ENCODE measurements at places on chromosomes 5 and 9.

GRCh38 chr5:37945446-37945845 is 105.6 kb upstream of the GDNF start:
- DNase-seq = no peak

- DNase-seq = no peak
Measured at GRCh38 chr9:92191801-92192200, 76.6 kb upstream of the SPTLC1 start.

GRCh38 chr5:34563931-34564709 is 92.0 kb upstream of the RAI14 start:
- DNase-seq = no peak

GRCh38 chr9:85484235-85484634 is 257.5 kb downstream of the AGTPBP1 start:
- DNase-seq = no peak

DNA sequence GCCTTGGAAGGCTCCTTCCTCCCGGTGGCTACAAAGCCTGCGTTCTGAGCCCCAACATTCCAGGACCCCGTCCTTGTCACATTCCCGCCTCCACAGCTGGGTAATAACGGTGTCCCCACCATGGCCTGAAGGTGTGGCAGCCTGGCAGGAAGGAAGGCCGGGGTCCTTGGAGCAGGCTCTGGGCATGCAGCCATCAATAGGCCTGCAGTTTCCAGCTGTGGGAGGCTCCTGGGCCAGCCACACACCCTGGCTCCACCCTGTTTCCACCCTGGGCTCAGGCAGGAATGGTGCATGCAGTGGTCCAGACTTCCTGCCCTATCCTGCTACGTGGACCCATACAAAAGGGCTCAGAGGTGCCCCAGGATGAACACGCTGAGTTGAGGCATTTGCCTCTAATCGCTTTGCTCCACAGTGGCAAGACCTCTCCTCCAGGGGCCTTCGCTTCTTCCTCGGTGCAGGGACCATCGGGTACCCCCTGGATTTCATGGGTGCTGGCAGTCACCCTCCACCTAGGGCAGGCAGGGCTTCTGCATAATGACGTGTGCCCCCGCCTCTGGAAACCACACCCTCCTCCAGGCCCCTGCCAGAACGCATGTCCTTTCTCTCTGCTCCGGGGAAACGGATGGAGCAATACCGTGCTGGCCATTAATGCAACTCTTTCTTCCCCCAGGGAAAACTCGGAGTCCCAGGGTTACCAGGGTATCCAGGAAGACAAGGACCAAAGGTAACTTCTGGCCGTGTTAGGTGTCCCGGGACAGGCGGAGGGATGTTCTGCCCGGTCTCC is 95.1 kb upstream of the FCN2 start:
- DNase-seq = no peak

GRCh38 chr5:90174236-90174635 is 235.3 kb downstream of the CETN3 start:
- no peak for DNase-seq

GRCh38 chr5:58542709-58543108 is 40.2 kb upstream of the RAB3C start:
- no peak for DNase-seq

DNA sequence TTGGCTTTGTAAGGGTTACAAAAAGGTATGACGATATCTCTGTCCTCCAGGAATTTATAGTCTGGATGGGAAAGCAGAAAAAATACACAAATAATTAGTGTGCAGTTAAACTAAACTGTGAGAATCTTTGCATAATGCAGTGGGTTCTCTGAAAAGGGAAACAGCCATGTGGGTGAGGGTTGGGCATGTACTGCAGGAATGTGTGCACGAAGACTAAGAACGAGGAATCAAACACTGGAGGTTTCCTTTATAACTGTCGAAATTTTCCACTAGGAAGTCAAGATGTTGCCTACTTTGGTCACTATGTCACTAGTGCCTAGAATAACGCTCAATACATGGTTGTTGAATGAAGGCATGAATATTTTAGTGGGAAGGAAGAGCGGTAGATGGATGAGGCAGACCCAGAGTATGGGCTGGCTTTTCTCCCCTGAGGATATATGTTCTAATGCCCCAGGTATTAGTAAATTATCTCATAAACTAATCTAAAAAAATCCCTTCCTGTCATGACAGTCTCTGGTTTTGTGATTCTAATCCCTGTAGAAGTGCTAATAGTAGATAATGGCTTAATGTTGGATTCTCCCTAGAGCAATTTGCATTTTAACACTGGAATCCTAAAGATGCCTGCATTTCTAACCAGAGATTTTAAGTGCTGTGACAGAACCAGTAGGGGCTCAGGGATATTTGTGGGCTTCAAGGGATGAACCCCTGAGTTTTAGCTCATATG is 227.3 kb downstream of the NMUR2 start:
- no peak for DNase-seq

GRCh38 chr5:17336054-17336453 is 118.6 kb downstream of the BASP1 start:
- no peak for DNase-seq

DNA sequence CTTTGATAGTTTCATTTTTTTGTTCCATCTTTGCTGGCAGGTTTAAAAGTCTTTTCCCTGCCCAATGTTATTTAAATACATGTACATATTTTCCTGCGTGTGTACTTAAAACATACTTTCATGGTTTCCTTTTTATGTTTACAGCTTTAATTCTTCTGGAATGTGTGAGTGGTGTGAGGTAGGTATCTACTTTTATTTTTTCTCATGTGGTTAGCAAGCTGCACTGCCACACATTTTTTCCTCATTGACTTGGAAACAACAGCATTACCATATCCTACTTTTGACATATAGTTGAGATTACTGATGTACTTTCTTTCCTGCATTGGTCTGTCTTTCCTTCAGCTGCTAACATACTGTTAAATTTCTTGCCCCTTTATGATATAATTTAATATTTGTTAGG is 51.4 kb upstream of the COL15A1 start:
- no peak for DNase-seq

GRCh38 chr5:137933491-137933911 is 44.2 kb downstream of the PKD2L2 start:
- DNase-seq = no peak

DNA sequence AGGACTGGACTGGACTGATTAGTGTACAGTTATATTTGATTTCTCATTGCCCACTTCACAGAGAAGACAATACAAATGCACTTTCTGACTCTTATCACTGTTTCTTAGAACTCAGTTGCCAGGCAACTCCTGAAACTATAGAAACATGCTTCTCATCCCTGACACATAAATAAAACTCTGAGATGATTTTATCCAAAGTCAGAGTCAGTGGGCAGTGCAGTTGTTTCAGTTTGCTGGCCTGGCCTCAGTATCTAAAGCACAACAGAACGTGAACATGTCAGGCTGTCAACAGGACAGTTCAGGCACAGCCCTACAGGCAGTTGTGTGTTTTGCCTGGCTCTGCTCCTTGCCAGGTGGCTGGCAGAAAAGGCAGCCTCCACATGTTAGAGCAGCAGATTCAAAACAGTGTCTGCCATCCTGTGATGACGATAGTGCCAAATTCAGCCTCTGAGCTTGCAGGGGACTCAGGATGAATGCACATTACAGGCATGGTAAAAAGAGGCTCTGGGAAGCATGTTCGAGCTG is 65.1 kb upstream of the CCDC152 start:
- DNase-seq = no peak

- DNase-seq = no peak
Measured at GRCh38 chr5:59564895-59565294, 328.6 kb downstream of the PDE4D start.

DNA sequence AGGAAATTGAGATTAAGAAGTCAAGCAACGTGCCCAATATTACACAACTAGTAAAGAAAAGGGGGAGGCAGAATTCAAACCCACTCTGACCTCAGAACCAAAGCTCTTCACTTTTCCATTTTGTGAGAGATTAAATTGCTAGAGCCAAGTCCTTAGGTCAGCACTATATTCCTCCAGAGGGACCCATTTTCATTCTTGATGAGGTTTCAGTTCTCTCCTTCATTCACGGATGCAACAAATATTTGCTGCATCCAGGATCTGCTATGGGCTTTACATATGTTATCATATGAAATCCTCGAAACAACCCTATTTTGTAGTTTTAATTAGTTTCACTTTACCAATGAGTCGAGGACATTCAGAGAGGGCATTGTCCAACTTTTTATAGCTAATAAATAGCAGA is 239.2 kb downstream of the EFNA5 start:
- DNase-seq = no peak

GRCh38 chr5:129474544-129474943 is 14.4 kb downstream of the ADAMTS19 start:
- no peak for DNase-seq

DNA sequence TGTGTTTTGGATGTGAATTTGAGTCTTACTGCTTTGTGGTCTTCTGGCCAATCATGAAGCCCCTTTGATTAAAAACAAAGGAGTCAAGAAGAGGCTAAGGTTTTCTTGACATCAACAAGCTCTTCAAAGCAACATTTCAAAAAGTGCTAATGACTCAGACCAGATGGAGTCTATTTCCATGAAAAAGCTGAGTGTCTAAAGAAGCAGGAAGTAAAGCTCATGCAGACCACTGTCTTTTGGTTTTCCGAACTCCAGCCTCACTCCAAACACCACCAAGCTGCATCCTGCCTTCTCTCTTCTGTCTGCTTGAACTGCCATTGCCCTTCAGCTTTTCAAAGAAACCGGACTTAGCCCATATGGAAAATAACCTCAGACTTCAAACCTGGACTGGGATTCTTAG is 115.2 kb downstream of the PRDM6 start:
- DNase-seq = no peak

DNA sequence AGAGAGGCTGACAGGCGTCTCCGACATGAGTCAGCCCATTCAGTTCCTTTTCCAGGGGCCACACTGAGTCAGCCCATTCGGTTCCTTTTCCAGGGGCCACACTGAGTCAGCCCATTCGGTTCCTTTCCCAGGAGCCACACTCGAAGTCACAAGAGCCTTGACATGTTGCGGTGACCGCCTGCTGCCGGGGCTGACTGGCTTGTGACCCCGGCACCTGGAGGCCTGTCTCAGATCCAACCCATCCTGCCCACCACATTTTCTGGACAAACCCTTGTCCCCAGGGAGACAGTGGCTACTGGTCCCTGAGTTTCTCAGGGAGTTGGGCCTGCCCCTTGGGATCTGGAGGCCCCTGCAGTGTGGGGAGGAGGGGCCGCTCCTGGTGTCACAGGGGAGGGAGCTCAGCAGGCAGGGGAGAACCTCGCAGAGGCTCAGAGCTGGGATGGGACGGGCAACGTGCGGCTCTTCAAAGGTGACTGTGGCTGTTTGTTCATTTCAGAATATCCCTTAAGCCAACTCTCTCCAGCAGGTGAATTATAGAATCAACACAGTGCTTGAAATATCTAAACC is 40.5 kb upstream of the LPCAT1 start:
- DNase-seq = no peak

GRCh38 chr9:127968042-127968441 is 12.7 kb downstream of the EEIG1 start:
- no peak for DNase-seq

GRCh38 chr5:71482132-71482531 is 26.7 kb downstream of the BDP1 start:
- no peak for DNase-seq

DNA sequence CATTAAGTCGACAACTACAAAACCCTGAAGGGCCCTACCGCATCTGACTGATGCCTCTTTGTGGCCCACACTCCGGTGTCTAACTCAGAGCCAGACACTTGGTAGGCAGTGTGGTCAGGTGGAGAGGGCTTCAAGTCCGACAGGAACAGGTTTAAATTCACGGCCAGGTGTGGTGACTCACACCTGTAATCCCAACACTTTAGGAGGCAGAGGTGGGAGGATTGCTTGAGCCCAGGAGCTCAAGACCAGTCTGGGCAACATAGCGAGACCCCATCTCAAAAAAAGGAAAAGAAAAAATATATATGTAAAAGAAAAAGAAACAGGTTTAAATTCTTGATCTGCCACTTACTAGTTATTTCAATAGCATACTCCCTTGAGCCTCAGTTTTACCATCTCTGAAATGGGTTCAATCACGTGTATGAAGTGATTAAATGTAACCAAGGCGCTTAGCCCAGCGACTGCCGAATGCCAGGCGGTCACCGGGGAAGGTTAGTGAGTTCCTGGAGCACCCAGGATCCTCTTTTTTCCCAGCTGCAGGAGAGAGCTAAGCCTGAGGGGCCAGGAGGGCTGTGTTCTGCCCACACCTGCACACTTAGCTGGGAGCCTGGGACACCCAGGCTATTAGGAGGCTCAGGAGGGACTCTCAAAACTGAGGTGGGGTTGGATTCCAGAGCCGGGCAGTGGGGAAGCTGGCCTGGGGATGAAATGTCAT is 943 bp downstream of the CLTB start:
- DNase-seq = peak; percentile 72

DNA sequence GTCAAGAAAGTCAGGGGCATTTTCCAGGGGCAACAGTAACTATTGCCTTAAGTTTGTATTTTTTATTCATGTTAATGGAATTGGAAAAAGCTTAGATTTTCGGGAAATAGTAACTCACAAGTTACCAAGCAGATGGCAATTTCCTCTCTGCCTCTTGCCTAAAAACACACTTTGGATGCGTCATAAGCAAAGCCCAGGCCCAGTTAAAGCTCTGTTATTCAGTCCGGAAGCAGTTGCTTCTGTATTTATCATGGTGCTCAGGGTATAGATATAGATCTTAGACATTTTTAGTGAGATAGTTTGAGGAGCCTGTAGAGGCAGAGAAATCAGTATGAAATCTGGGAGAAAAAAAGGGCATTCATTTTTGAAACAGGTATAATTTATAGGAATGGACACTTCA is 260.3 kb upstream of the TNC start:
- DNase-seq = no peak

GRCh38 chr9:79764374-79764773 is 192.6 kb downstream of the TLE4 start:
- DNase-seq = no peak

- no peak for DNase-seq
Measured at GRCh38 chr9:114631166-114631565, 20.1 kb downstream of the TMEM268 start.

GRCh38 chr5:141514330-141515133 is 25.7 kb downstream of the PCDHGC5 start:
- DNase-seq = peak; percentile 71

DNA sequence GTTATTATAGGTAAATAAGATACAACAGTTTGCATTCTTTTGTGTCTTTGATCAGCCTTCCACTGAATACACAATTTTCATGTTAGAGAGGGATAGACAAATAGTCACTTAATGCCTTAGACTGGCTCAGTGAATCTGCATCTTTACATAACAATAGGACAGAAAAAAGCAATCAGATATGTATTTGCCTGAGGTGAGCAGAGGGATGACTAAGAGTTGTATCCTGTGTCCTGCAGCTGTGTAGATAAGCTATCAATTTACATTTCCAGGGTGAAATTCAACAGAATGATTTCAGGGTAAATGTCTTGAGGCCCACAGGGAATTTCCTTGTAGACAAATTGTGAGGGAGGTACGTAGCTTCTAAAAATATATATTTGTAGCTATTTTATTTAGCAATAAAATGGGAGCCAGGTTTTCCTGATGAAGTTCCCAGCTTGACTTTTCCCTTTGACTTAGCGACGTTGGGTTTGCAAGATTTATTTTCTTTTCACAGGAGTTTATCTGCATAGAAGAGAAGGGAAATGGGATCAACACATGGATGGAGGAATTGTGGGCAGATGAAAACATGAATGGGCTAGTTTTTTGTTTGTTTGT is 586.1 kb upstream of the CDH6 start:
- no peak for DNase-seq

GRCh38 chr5:65395526-65396155 is 86.1 kb downstream of the ADAMTS6 start:
- no peak for DNase-seq

GRCh38 chr9:126986506-126986951 is 71.9 kb downstream of the RALGPS1 start:
- DNase-seq = no peak

GRCh38 chr9:7974335-7974960 is 174.9 kb upstream of the DMAC1 start:
- DNase-seq = no peak

GRCh38 chr5:424301-425110 is 18.5 kb upstream of the EXOC3 start:
- DNase-seq = peak; percentile 79
